Urothelium cell line (cell line): ENCODE measurements at places on chromosomes 7 and 10.

DNA sequence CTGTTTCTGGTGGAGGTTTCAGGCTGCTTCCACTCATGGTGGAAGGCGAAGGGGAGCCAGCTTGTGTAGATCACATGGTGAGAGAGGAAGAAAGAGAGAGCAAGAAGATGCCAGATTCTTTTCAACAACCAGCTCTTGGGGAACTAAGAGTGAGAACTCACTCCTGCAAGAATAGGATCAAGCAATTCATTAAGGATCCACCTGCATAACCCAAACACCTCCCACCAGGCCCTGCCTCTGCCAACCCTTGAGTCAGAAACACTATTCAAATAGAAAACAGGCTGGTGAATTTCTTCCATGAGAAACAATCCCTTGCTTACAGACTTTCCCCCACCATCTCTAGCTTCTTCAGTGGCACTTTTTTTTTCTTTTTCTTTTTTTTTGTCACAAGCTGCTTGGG is 317.2 kb downstream of the GPR158 start:
- no peak for DNase-seq

DNA sequence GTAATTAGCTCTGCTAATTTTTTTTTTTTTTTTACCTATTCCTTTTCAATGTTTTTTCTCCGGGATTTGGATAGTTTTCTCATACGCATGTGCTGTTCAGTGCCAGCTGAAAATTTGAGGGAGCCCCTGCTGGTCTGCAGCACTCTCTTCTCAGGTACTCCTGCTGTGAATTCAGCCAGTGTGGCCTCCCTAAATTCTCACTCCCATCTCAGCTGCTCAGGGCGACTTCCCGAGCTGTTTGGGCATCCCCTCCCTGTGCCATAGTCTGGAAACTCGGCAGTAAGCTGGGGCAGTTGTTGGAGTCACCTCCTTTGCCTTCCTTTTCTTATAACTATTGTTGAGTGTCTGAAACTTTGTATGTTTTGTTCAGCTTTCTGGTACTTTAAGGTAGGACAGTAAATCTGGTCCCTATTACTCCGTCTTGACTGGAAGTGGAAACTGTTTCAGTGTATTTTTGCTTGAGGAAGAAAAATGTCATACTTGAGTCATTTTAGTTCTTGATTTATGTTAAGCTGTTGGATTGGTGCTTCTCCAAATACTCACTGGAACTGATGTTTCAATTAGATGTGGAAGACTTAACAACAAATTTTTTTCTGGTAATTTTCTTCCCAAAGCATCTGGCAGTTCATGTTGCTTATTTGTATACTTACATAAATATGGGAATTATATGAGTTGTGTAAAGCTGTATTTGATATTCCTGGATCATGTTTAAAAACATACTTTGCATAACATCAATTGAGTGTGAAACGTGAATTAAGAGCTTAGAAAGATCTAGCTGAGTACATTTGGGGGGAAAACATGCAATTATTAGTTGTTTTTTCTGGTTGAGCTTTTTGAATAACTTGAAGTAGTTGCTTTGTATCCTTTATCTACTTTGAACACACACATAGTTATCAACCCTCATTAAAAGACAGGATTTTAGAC is 33.7 kb downstream of the MINPP1 start:
- no peak for DNase-seq

DNA sequence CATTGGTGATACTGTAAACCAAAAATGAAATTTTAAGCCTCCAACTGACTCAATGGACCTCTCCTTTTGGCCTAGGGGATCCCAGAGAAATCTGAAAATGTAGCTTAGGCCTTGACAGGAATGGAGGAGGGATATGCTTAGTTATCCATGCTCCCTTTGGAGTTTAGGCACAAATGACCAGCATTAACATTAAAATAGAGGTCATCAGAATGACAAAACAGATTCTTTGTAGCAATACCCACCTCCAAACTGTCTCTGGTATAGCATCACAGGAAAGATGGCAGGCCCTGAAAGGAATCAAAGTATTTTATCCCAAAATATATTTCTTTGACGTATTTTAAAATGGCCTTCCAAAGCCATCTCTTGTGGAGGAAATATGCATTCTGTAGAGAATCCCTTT is 39.1 kb upstream of the LRRN3 start:
- DNase-seq: no peak

DNA sequence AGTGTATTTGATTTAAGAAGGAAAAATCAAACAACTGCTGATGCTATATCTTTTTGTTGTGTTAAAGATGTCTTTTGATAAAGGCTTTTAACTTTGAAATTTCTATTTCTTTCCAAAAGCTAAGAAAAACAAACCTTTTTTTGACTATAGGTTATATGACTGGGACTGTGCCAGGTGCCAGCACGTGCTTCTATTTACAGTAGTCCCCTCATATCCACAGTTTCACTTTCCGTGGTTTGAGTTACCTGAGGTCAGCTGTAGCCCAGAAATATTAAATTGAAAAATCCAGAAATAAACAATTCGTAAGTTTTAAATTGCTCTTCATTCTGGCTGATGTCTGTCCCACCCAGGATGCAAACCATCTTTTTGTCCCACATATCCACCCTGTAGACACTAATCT is 104.3 kb downstream of the BBS9 start:
- DNase-seq: no peak

DNA sequence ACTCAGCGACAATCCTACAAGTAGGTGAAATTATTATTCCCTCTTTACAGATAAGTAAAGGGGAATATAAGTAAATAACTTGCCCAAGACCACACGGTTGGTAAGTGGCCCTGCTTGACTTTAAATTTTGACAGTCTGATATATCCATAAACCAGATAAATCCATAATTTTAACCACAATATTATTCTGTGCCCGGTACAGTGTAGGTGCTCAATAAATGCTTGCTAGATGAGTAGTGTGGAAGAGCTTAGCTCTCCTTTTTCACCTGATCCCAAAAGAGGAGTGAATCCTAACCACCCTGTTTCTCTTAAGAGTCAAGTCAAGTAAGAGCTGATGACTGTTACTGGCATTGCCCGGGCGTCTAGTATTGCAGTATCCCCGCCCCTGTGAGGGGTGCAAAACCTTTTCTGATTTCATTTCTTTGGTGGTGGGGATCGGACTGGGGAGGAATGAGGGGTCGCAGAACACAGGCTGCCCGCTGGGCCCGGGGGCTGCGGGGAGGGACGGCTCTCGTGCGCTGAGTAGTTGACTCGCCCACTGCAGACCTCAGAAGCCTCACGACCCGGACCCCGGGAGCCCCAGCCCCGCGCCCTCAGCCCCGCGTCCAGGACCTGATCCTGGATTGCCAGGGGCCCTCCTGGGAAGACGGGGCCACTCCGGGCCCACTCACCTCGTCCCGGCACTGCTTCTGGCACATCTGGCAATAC is 490 bp downstream of the KIN start:
- no peak for DNase-seq

- DNase-seq: no peak
Measured at GRCh38 chr7:70759674-70760073, 372.3 kb upstream of the GALNT17 start.

GRCh38 chr7:110871856-110872255 is 219.1 kb upstream of the LRRN3 start:
- no peak for DNase-seq

DNA sequence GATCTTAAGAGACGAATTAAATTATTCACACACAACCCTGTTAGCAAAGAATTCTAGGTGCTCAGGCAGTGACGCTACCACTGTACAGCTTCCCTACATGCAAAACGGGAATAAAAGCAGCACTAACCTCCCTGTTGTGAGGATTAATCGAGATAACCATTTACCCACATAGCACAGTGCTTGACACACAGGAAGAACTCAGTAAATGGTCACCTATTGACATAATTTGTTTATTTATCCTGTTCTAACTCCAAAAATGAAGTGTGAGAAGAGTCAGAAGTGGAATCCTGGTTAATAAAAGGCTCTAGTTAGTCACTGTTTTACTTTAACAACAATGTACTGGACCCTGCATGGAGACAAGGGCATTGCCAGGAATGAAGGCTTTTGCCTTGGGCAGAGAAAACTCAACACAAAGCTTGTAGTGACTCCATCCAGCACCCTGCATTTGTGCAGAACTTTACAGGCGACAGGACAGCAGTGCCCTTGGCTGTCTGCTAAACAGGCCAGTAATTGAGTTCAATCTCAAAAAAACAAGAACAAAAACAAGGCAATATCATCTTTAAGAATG is 103.8 kb downstream of the SORBS1 start:
- DNase-seq: no peak

DNA sequence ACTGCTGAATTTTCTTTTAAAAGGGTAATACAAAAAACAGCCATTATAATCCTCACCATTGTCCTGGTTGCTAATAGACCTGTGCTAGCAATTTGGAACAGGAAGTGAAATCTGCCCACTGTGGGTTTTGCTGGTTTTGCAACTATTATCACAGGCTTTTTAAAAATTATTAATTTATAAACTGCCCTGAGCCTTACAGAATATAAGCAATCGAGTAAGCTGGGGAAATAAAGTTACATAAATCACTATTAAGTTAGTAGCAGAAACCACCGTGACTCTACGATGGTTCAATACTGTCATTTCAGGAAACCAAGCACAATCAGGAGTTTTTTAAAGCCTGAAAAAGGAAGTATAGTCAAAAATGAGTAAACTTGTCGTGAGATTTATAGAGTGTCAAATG is 62.3 kb downstream of the TMEM26 start:
- no peak for DNase-seq

DNA sequence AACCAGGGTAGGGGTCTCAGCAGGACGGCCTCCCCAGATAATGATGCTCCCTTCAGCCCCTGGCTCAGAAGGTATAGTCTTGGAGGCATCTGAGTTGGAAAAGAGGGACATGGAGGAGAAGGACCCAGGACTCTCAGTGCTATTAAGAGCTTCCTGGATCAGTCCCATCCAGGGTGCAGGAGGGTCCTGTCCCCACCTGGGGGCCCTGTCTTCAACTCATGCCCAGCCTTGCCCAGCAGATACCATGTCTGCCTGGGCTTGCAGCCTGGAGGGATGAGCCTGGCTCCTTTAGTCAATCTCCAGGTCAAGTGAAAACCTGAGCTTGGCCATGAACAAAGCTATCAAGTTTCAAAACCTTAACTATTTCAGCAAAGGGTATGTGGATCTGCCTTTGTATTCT is 67.6 kb downstream of the PRTFDC1 start:
- DNase-seq: no peak

GRCh38 chr10:75540357-75540966 is 109.0 kb downstream of the LRMDA start:
- DNase-seq: no peak

DNA sequence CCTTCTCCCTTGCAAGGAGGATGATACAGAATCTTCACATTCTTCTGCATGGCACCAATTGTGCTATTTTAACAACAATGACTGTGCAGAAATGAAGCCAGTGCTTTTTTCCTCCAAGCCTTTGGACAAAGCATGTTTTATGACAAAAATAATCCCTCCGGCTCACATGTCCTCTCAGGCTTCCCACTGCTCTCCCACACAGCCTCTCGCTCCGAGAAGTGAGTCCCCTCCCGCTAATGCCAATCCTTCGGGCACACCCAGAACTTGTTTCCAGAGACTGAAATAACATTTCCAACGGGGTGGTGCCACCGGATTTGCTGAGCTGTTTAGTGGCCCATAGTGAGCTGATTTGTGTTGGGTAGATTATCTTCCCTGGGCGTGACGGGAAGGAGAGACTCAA is 35.8 kb downstream of the RBM17 start:
- DNase-seq: no peak
